Stimulated activated CD8-positive, alpha-beta memory T cell treated with anti-CD3 and anti-CD28 coated beads, Interleukin-4, amount 100 ng/mL, for 1 hour (primary cell): ENCODE measurements at places on chromosomes 5 and 9.

DNA sequence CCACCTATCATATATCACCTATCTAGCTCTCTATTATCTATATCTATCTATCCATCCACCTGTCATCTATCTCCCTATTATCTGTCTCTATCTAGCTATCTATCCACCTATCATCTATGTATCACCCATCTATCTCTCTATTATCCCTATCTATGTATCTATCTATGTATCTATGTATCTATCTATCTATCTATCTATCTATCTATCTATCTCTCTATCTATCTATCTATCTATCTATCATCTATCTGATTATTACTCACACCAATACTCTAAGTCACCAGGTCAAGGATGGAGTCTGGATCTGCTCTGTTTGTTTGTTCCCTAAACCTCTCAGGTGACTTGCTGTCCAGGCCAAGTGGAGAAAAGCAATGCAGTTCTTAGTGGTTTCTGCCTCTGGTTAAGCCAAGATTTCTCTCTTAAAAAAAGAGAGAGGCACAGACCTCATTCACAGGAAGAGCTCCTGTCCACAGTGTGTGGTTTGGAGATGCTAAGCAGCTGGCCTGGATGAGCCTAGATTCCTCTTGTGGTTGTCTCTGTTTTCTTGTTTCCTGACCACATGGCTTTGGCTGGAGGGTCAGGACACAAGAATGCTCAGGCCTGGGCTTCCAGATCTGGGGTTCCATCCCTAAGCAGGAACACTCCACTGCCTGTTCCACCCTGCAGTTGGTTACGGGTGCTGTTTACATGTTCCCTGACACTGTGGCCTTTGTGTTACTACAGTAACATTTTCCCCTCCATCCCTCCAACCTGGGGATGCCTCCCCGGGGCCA, 133.4 kb downstream of the PHF2 start:
- DNase-seq, result no peak

DNA sequence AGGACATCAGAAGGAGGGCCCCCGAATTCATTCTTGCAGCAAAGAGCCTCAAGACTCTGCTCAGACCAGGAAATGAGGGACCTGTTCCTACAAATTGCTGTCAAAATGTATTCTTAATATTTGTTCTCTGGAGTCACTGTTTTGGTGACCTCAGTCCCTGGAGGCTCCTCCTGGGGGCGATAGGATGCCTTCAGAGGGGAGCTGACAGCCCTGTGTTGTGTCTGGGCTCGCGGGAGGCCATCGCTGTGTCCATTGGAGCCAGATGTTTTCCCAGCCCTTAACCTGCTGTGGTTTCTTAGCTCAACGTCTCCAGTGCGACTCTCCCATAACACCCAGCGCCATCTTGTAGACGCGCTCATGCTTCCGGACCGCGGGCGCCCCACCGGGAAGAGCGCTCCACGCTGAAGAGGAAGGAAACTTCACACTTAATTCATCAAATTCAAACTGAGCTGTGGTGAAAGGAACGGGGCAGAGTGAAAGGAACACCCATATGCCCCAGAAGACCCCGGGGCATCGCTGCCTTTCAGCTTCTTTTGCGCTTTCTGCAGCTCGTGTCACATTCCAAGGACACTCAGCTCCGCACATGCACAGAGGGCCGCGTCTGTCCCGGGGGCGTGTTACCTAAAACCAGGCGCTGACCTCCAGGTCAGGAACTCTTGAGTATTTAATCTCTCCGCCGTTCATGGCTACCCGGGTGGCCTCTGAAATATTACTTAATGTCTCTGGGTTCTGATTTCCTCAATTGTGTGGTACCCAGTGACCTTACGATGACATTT, 112.3 kb upstream of the GDNF start:
- DNase-seq, result no peak

GRCh38 chr9:129270205-129270604, 92.1 kb upstream of the IER5L start:
- DNase-seq, result no peak

DNA sequence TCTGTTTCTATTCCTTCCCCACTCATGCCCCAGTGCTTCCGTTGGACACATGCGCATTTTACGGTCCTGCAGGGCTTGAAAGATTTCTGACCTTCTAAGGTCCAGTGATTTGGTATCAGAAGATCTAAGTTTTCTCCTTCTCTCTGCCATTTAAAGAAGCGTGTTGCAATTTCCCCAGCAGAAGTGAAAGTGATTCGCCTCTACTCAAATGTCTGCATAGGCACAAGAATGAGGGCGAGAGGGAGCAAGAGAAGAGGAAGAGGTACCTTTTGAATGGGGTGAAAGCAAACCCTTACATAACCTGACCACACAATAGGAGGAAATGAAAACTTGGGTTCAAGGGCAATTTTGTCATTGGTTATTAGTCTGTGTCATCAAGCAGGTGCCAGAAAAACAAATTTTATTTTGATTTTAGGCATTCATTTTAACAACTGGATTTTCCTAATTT, 31.7 kb upstream of the NR3C1 start:
- peak; percentile 9 for DNase-seq

GRCh38 chr5:126263591-126264184, 159.5 kb upstream of the GRAMD2B start:
- no peak for DNase-seq

DNA sequence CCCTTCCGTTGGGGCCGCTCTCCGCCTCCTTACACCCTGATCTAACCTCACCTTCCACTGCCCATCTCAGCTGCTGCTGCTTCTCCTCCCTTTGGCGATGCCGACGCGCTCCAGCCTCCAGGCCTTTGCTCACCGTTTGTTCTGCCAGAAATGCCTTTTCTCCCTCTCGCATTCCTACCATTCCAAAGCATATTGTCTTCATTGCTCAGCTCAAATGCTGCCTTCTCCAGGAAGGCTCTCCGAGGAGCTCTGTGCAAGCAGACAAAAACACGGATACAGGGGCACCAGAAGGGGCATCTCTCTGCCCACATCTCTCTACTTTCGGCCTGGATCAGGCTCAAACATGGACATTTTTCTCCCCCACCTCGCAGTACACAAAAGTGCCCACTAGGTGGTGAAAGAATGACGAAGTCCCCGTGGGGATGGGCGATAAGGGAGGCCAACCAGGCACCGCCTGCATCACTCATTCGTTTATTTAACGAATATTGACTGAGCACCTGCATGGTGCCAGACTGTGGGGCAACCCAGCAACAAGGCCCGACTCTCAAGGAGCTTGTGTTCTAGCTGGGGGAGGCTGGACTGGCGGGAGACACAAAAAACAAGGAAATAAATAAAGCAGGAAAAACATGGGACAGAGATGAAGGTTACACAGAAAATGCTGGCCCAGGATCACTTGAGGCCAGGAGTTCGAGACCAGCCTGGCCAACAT, 7.3 kb upstream of the GRHPR start:
- DNase-seq, result peak; percentile 35

DNA sequence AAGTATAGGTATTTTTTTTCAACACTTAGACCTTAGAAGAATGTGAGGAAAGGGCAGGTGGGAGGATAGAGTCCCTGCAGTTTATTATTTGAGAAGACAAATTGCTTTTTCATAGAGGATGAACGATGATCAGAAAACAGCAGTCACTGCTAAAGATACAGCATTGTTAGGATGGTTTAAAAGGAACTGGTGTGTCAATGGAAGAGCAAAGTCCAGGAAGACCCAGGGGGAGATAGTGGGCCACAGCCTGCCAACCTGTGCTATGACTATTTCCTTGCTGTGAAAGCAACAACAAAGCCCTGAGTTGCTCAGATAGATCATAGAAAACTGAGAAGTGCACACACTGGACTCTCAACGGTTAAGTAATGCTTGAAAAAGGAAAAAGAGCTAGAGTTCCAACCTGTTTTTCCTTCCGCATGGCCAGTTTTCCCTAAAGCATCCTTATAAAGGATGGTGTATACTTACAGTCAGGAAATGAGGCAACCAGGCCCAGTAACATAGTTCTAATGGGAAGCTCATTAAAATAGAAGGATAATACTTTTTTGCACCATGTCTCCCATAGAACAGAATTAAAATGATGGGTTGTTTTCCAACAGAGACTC, 153.8 kb downstream of the CEMIP2 start:
- no peak for DNase-seq

DNA sequence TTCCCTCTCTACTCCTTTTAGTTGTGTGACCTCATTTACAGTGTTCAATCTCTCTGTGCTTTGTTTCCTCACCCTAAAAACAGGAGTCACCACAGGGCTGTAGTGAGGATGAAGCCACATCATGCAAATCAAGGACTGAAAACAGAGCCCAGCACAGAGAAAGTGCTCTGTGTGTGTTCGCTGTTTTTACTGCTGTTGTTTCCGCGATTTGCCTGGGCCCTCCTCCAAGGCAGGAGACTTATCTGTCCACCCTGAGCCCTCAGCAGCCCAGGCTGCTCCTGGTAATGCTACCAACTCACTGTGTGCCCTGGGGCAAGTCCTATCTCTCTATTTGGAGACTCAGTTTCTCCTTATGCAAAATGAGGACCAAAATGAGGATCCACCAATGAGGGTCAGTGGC, 87.2 kb upstream of the NEURL1B start:
- DNase-seq, result no peak

- DNase-seq, result no peak
Measured at GRCh38 chr5:131821221-131821620, 24.4 kb upstream of the FNIP1 start.

DNA sequence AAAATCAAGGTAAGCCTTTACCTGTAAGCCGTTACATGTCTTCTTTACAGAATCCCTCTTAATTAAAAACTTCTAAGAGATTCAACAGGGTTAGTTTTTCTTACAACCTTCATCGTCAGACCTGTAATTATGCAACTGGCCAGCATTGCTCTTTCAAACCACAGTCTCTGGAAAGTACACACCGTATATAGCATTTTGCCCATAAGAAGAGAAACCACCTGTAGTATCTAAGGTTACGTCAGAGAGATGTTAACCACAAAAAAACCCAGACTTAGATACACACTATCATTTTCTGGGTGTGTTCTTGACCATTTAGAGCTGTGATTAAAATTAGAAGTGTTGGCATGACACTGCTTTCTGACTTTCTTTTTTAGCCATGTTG, 140.0 kb downstream of the MUSK start:
- DNase-seq, result no peak

GRCh38 chr5:136004436-136004835, 24.4 kb upstream of the TGFBI start:
- no peak for DNase-seq

- DNase-seq, result no peak
Measured at GRCh38 chr9:100700689-100701318, 122.9 kb downstream of the CAVIN4 start.

DNA sequence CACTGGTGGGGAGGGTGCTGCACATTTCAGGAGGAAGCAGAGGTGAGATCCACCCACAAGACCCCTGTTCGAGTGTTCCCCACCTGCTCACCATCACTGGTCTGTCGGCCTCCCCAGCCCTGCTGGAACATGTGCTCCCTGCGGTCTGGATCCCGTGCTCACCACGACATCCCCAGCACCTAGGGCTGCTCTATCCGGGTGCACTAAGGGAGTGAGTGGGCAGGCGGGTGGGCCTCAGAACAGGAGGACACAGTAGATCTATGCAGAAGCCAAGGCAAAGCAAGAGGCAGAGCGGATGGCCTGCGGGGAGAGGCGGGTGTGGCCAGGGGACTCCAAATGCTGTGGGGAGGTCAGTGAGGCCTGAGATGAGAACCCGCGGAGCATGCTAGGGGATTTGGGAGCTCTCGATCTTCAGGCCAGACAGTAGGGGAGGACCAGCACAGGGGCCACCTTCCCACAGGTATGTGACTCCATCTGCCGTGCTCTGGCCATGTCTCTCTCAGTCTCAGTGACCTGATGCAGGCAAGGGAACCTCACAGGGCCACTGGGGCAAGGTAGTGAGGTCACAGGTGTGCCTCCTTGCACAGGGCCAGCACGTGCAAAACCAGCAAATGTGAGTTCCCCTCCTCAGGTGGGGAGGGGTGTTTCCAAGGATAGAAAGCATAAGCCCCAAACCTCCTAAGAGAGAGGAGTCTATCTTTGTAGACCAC, 134.2 kb downstream of the ZNF354C start:
- no peak for DNase-seq

DNA sequence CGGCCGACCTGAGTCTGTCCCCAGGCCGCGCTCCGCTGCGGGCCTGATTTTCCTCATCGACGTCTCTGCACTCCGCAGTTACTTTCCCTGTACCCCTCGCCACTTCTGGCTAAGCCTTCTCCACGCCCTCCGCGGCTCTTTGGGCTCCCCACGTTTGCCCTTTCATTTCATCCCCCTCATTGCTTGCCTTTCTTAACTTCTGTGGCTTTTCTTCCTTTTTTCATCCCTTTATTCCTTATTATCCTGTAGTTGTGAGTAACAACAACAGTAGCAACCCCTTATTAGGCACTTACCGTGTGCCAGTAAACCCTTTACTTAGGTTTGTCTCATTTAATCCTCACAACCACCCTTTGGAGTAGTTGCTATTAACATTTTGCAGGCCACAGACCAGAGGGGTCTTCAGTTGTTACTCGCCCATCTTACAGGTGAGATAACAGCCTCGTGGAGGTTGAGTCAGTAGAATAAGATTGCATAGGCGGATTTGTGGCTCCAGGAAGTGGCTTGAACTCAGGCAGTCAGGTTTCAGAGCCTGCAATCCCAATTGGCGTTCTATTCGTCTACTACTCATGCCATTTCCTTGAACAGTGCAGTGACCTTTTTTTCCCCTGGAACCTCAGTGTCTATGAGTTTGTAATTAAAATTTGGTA, 724 bp downstream of the TCERG1 start:
- DNase-seq, result no peak

DNA sequence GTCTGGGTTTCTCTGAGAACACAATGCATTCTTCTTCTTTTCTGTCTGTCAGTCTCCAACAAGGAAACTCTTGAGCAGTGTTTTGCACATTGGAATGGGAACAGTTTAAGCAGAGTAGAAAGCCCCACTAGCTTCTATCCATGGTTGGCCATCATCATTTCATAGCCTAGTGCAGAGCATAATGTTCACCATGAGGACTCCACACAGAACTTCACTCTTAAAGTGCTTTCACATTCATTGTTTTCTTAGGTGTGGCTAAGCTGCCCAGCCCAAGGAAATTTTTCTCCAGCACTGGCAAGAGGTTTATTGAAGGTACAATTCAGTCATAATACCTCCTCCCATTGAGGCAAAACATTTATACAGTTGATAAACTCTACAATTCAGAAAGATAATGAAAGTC, 503.0 kb upstream of the CD180 start:
- DNase-seq, result no peak

- no peak for DNase-seq
Measured at GRCh38 chr5:15627647-15628046, 127.7 kb downstream of the FBXL7 start.

GRCh38 chr9:87479801-87480201, 17.9 kb upstream of the DAPK1 start:
- DNase-seq, result no peak

DNA sequence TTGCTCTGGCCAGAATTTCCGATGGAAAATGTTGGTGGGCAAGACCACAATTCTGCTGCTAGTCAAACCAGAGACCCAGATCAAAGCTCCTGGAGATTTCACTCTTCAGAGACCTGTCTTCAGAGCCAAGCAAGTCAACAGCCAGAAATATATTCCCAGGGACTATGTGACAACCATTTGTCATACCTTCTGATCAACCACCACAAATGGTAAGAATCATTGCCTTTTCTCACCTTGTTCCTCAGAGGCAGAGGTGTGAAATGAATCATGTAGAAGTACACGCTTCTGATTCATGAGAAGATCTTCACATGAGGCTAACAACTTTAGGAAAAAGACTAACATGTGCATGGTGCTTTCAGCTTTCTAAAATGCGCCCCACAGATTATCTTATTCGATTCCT, 53.5 kb downstream of the SUSD1 start:
- no peak for DNase-seq
